HFFc6 (cell line): ENCODE measurements at places on chromosomes 5 and 9.

DNA sequence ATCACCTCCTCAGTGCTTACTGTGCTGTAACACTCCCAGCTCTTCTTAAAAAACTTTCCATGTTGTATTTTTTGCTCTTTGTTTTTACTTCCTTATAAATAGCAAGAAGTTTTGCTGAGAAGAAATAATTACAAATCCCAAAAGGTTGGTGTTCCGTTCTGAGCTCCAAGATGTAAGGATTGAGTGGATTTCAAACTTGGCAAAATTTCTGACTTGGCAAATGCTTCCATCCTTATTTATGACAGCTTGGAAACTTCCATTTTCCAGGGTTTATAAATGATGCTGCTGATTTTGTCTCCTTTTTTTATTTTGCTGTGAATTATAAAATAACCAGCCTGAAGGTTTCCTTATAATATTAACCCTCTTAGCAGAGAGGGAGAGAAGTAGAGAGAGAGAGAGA, 151.9 kb downstream of the NTRK2 start:
- DNase-seq: no peak

DNA sequence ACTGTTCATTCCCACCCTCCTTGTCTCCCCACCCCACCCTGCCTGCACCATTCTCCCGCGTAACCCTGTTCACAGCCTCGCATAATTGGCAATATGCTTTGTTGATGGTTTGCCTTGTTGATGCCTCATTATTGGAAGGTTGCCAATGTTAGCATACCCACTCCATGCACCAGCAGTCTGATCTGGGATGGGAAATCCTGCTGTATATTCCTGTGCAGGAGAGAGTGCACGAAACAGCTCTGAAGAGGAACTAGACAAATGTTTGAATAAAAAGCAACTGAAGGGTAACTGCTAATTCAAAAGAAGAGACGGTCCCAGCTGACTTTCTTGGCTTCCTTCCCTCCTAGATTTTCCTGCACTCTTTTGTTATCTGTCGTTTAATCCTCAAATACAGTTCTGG, 271.7 kb upstream of the TLE4 start:
- no peak for DNase-seq

DNA sequence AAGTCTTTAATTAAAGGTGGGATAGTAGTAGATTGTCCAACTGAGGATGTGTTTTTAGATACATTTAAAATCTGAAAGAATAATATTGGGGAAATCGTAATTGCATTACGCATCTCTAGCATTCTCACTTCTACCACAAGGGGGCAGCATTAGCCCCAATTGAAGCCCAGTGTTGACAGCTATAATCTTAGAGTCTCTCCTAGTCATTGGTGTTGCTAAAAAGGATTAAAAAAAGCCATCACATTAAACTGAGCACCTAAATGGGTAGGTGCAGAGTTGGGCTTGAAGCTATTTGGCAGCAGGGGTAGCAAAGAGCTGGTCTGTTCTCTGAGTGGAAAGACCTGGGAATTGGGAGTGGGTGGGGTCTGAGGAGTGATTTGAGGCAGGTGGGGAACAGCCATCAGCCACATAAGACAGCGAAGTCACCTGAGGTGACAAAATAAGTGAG, 177.2 kb downstream of the OSTF1 start:
- DNase-seq: peak; percentile 32

GRCh38 chr9:136572003-136572827, 26.4 kb upstream of the NOTCH1 start:
- no peak for DNase-seq

DNA sequence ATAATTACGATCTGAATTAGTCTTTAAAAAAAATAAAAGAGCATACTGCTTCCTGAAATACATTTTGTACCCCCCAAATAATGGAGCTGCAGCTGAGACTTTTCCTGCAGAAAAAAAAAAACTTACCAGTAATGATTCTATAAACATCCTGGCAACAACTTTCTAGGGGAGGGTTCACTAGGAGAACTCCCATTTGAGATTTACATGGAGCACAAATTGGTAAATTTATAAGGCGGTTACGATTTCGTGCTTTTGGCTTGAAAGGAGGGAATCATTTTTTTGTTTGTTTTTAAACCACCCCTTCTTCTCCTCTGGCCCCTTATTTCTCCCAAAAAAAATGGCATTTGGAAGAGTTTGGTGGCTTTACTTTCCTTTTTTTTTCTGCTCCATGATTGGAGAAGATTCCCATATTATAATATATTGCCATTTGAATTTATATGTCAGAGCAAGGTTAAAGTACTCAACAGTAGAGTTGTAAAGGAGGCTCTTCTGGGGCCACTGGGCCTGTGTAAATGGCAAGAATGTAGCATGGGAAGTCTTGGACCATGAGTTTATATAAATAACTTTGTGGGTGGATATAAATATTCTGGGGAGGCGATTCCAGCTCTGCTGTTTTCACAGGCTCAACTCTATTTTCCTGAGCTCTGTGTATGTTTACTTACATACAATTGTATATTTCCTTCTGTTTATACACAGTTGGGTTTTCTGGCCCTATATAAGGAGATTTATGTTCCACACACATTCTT, 159.9 kb downstream of the CSNK1G3 start:
- no peak for DNase-seq

DNA sequence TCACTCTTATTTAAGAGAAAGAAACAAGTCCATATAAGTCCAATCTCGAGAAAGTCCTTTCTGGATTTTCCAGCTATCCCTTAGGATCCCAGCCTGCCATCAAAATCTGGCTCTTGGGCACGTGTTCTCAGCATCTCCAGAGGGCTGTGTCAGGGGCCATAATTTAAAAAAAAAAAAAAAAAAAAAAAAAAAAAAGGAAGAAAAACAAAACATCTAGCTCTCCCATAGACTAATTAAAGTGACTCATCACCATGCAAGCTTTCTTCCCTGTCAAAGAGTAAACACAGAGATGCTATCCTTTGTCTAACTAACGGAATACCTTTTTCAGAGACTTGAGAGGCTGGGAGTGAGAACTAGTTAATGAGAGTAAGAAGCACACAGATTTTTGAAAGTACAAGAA, 44.9 kb upstream of the MYO10 start:
- DNase-seq: peak; percentile 19

DNA sequence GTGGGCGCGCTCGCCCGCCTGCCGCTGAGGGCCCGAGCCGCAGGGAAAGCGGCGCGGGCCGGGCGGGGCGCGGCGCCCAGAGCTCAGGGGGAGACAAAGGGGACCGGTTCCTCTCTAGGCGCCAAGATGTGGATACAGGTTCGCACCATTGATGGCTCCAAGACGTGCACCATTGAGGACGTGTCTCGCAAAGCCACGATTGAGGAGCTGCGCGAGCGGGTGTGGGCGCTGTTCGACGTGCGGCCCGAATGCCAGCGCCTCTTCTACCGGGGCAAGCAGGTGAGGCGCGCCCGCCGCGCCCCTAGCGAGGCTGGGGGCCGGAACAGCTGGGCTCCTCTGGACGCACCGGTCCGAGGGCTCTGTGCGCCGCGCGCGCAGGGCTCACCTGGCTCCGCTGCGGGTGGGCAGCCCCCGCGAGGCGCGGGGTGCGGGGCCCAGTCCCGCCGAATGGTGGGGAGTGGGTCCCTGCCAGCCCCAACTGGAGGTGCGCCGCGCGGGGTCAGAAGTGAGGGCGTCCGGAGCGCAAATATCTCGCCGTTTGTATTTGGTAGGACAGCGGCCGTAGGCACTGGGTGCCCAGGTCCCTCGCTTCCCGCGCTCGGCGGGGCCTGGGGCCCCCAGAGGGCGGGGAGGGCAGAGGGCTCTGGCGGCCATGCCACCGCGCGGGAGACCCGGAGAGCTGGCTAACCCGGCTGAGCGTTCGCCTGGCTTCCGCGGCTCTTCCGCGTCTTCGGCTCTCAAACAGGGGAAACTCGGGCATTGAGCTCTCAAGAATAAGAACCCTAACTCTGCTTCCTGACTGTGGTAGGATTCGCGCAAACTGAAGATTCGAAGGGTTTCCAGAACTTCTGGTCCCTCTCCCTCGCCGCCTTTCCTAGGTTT, 607 bp downstream of the UHRF2 start:
- no peak for DNase-seq

GRCh38 chr5:177256296-177256695, 47.2 kb downstream of the RAB24 start:
- no peak for DNase-seq

DNA sequence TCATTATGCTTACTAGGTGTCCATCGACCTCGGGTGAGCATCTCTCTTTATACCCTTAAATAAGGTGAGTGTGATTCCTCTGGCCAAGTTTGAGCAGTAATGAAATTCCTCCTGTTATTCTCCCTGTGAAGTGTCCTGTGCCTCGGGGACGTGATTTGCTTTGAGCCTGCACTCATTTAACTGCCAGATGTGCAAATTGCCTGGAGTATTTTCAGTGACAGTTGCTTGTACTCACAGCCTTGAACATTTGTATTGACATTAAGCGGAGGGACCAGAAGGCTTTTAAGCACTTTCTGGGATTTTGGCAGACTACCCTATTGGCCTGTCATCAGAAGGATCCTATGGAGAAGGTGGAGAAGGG, 126.9 kb downstream of the DOCK2 start:
- no peak for DNase-seq

DNA sequence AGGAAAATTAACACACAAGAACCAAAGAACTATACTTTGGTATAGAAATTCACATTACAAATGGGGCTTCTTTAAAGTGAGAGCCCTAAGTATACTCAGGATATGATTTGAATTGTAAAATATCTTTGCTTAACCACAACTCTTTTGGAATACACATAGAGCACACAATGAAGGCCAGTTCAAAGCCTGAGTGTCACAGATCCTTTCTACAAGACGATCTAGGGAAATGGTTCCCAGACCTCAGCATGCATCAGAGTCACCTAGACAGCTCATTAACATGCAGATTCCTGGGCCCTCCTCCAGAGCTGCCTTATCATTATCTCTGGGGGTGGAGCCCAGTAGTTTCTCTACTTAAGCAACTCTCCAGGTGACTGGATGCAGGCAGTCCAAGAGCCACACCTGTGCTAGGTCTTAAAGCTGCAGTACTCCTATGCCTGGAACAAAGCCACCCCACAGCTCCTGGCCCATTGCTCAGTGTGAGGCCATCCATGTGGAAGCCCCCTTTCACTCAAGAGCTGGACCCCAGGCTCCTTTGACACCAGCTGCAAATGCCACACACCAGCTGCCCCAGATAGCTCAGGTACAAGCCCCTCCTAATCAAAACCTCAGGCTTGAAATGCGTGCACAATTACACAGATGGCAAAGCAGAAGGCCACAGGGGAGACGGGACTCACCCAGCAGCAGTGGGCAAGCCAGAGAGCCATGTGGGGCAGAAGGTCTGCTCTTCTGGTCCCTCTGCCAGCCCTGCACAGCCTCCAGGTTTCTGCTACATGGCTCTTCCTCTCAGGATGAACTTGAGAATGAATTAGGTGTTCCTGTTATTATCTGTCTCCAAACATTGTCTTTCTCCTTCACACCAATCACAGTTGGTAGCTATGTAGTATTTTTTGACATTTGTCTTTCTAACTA, 106.1 kb downstream of the SH3TC2 start:
- DNase-seq: no peak

DNA sequence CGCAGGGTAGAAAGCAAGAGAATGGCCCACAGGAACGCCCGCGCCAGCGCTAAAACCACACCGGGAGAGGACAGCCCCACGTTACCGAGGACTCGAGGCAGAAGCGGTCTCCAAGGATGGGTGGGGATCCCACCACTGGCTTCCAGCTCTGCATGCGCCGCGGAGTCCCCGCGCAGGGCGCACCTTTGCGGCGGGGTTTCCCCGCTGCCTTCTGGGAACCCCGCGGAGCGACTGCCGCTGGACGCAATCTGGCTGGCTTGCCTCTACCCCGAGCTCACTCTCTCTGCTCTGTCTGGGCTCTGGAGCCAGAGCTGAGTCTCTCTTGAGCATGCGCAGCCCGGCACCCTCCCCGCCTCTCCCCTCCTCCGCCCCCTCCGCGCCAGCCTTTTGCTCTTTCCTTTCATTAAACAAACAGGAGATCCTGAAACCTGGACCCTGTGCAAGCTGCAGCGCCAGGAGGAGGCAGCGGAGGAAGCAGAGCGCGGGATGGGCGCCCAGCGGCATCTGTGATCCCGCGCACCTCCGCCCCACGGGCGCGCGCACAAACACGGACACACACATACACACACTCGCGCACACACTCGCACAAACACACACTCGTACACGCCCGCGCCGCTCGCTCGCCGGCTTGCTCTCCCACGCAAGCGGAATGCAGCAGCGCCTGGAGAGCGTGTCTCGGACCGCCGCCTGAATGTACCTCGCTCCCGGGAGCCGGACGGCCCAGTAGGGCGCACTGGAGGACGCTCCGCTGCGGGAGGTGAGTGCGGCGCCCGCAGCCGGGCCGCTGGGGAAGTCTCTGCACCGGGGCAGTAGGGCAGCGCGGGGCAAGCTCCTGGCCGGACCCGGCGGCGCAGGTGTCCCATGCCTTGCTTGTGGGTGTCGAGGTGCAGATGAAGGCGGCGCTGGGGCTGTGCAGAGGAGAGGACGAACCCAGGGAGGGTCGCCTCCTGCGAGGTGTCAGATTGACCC, at the start of gene PLPPR1:
PLPPR1 (plus strand) TSS at position 382 of the 969 bp plus-strand sequence.
- DNase-seq: no peak

- DNase-seq: no peak
These were observed 195.8 kb upstream of the TBCA start for GRCh38 chr5:77971776-77972468.

DNA sequence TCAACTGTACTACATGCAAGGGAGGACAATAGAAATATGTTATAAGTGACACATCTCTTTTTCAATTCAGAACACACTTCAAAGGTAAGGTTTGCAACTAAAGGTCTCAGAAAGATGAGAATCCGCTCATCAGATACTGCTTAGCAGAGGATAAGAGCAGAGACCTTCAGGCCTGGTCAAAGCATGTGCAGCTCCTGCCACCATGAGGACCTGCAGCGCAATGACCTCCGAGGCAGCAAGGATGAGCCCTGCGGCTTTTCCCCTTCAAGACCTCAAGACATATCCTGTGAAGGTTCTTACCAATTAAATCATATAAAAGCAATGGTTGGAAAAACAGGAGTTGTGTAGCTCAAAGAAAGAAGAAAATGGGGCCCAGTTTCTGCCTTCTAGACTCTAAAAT, 135.8 kb downstream of the TRIM36 start:
- DNase-seq: peak; percentile 2

GRCh38 chr5:160702311-160702803, 149.7 kb downstream of the ATP10B start:
- DNase-seq: no peak

DNA sequence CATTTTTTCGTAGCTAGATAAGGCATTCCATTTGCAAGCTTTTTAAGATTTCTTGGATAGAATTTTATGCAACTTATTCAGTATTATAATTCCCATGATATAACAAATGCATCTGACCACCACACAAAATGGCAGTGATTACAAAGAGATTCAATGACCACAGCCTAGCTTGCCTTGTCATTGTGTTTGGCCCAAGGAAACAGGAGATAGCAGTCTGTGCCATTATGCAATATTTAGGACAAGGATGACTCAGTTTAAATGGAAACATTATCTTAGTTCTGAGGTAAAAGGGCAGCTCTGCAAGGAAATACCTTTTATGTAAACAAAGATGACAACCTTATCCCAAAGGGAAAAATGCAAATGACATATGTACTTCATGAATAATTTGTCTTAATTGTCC, 89.8 kb downstream of the NUDT12 start:
- peak; percentile 61 for DNase-seq

- DNase-seq: no peak
These were observed 22.2 kb upstream of the ZNF366 start for GRCh38 chr5:72529383-72529782.
